ENCODE measurements at places on chromosomes 3 and 15.

GRCh38 chr15:32679298-32679690, 37.8 kb downstream of the SCG5 start:
- no peak for DNase-seq

GRCh38 chr15:88635318-88635717, 3.5 kb upstream of the ISG20 start:
- DNase-seq: peak; percentile 31

DNA sequence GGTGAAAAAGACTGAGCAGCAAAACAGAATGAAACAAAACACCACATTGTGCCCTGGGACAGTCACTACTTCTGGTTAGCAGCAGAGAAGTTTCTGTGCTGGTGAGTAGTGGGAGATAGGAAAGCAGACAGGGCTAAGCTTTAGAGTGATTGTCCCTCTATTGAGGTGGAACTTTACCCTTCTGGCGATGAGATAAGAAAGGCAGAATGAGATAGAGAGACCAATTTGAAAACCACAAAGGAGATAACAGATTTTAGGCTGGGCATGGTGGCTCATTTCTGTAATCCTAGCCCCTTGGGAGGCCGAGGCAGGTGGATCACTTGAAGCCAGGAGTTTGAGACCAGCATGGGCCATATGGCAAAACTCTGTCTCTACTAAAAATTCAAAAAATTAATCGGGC, 208.5 kb downstream of the TBL1XR1 start:
- no peak for DNase-seq

GRCh38 chr3:98617841-98618240, 24.4 kb upstream of the CPOX start:
- DNase-seq: no peak

GRCh38 chr3:186988806-186989205, 58.5 kb downstream of the ST6GAL1 start:
- no peak for DNase-seq

Measured in adipocyte (in vitro differentiated cells).